Kidney (tissue), 22 donors: ENCODE measurements at places on chromosomes 1 and 21. TPM values are rescaled to one million over a fixed set of nuclear protein-coding genes. Genes with fewer than 3 reads are reported as not detected.

DNA sequence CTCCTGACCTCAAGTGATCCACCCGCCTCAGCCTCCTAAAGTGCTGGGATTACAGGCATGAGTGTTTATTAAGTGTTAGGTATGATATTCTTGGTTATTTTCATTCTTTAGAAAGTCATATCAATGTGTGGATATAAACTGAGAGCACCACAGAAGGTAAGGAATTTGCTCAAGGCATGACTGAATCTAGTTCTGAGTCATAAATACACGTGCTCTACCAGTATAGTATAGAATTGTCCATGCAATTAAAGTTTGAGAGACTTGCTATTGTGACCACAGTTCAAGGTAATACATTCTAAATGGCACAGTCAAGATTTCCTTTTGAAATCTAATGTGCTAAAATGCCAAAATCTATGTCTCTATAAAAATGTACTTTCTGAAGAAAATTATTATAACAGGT, 401.1 kb upstream of the CHRM3 start:
- no peak overlapping the region for H3K4me3 ChIP-seq
- no peaks in the 10 kb centered on the region for H3K36me3 ChIP-seq
- no peaks in the 10 kb centered on the region for H3K27me3 ChIP-seq
- DNase-seq, result no peak
- no peaks in the 10 kb centered on the region for H3K4me1 ChIP-seq

GRCh38 chr1:199272628-199273086, 633.8 kb downstream of the PTPRC start:
- H3K4me3 ChIP-seq, result no peak overlapping the region
- H3K27me3 ChIP-seq, result no peaks in the 10 kb centered on the region
- no peaks in the 10 kb centered on the region for H3K4me1 ChIP-seq
- no peaks in the 10 kb centered on the region for H3K36me3 ChIP-seq

GRCh38 chr1:162222730-162223129, 153.2 kb downstream of the NOS1AP start:
- no peaks in the 10 kb centered on the region for H3K4me1 ChIP-seq

DNA sequence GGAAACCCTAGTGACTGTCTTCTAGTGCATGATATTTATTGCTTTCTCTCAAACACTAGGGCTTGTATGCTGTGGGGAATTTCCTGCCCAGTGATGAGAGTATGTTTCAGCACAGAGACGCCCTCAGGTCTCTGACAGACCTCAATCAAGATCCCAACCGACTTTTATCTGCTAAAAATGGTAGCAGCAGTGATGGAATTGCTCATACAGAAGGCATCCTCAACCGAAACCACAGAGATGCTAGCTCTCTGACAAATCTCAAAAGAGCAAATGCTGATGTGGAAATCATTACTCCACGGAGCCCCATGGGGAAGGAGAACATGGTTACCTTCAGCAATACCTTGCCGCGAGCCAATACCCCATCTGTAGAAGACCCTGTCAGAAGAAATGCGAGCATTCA, 41.3 kb downstream of the PLPPR4 start:
- no peak for DNase-seq
- no peak overlapping the region for H3K27ac ChIP-seq
- H3K4me3 ChIP-seq, result no peak overlapping the region
- no peaks in the 10 kb centered on the region for H3K36me3 ChIP-seq
- H3K4me1 ChIP-seq, result no peaks in the 10 kb centered on the region
- H3K27me3 ChIP-seq, result no peaks in the 10 kb centered on the region

GRCh38 chr1:103761896-103762295, 12.2 kb downstream of the AMY1C start:
- no peaks in the 10 kb centered on the region for H3K4me1 ChIP-seq
- H3K36me3 ChIP-seq, result no peaks in the 10 kb centered on the region
- no peak for DNase-seq
- no peak overlapping the region for H3K4me3 ChIP-seq
- no peak overlapping the region for H3K27ac ChIP-seq
- H3K27me3 ChIP-seq, result no peaks in the 10 kb centered on the region

- H3K27me3 ChIP-seq, result no peaks in the 10 kb centered on the region
- DNase-seq, result no peak
- no peak overlapping the region for H3K27ac ChIP-seq
- peaks cover under 1% of the 10 kb centered on the region for H3K4me1 ChIP-seq
- no peaks in the 10 kb centered on the region for H3K36me3 ChIP-seq
These were observed 52.0 kb downstream of the OLIG1 start for GRCh38 chr21:33121715-33122475.

RNU1-4 gene
- total RNA-seq, result 8,605 TPM

XCL1 gene
- not detected for total RNA-seq

ODF2L gene
- 57.3 TPM for total RNA-seq

MAP3K6 gene
- total RNA-seq, result 86.7 TPM

PRSS38 gene
- total RNA-seq, result not detected
